ENCODE measurements at places on chromosomes 2 and 18. TPM values are rescaled to one million over a fixed set of nuclear protein-coding genes. Genes with fewer than 3 reads are reported as not detected.

Gene SPC25
- 6.2 TPM for total RNA-seq

Gene CASP10
- 38.6 TPM for total RNA-seq

Gene ST6GAL2
- total RNA-seq = 10.9 TPM

GRCh38 chr2:101018934-101019333, 16.8 kb downstream of the RPL31 start:
- H3K4me3 ChIP-seq = no peak overlapping the region
- H3K27ac ChIP-seq = no peak overlapping the region
- no peak for DNase-seq
- peaks cover 20% of the 10 kb centered on the region for H3K36me3 ChIP-seq
- H3K4me1 ChIP-seq = no peaks in the 10 kb centered on the region

DNA sequence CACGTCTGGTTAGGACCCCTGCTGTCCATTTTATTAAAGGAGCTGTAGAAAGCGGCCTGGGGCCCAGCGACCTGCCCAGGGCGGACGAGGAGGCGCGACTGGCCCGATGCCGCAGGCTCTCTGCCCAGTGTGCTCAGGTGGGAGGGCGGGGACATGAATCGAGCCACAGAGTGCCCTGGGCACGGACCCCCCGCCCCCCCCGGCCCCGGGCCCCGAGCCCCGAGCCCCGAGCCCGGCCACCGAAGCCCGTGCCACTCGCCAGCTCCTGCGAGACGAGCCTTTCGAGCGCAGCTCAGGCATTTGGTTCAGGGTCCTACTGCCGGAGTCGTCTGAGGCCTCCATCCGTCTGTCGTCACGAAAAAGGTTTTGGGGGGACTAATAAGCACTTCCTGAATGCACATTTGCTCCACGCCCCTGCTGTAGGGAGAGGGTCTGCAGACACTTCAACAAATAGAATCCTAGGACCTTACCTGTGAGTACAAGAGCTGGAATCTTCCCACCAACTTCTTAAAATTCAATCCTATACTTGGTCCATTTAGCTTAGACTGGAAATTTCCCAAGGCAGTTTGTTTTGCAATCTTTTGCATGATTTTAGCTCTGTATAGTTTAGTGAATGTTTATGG, 602 bp upstream of the ADAM17 start:
- peaks cover 7% of the 10 kb centered on the region for H3K36me3 ChIP-seq
- H3K27ac ChIP-seq = peak overlapping the region; percentile 99
- DNase-seq = no peak
- H3K27me3 ChIP-seq = peaks cover 7% of the 10 kb centered on the region

DNA sequence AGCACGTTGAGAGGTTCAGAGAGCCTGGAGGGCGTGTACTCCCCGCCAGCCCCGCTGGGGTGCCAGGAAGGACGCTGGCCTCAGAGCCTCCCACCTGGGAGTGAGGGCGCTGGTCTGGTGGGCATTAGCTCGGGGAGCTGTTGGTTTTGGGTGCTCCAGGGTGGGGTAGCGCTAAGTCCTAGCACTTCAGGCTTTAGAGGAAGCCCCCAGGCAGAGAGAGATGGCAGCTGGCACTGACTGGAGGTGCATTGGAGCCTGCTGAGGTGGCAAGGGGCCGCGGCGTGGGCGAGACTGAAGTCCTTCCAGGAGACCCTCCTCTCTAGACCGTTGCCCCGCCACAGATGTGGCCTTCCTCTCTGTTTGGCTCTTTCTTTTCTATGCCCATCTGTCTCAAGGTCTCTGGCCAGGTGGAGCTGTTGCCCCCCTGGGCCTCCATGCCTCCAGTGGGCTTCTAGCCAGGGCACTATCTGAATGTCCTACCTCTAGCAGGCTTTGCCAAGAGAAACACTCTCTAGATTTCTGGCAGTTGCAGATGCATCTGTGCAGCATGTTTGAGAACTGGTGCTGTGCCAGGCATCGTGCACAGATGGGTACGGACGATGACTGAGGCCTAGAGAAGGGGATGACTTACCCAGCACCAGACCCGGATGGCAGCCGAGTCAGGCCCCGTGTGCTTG, 6.6 kb downstream of the CAPN10 start:
- H3K27ac ChIP-seq = no peak overlapping the region
- DNase-seq = no peak
- peaks cover 1% of the 10 kb centered on the region for H3K4me1 ChIP-seq
- peaks cover 6% of the 10 kb centered on the region for H3K27me3 ChIP-seq
- no peak overlapping the region for H3K4me3 ChIP-seq

DNA sequence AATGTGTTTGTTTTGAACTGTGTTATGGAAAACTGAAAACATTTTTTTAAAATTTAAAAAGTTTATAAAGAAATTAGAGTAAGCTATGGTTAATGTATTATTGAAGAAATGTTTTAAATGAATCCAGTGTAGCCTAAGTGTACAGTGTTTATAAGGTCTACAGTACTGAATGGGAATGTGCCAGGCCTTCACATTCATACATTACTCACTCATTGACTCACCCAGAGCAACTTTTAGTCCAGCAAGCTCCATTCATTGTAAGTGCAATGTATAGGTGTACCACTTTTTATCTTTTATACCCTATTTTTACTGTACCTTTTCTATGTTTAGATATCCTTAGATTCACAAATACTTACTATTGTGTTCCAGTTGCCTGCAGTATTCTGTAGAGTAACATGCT, 215.1 kb upstream of the THUMPD2 start:
- no peak for DNase-seq
- peaks cover 7% of the 10 kb centered on the region for H3K4me1 ChIP-seq
- no peaks in the 10 kb centered on the region for H3K36me3 ChIP-seq
- no peak overlapping the region for H3K4me3 ChIP-seq
- no peaks in the 10 kb centered on the region for H3K27me3 ChIP-seq
